ENCODE measurements at places on chromosomes 2 and 18. TPM values are rescaled to one million over a fixed set of nuclear protein-coding genes. Genes with fewer than 3 reads are reported as not detected.

GRCh38 chr2:88545118-88545517 lies 82.1 kb downstream of the EIF2AK3 start:
- peak; percentile 61 for DNase-seq

DNA sequence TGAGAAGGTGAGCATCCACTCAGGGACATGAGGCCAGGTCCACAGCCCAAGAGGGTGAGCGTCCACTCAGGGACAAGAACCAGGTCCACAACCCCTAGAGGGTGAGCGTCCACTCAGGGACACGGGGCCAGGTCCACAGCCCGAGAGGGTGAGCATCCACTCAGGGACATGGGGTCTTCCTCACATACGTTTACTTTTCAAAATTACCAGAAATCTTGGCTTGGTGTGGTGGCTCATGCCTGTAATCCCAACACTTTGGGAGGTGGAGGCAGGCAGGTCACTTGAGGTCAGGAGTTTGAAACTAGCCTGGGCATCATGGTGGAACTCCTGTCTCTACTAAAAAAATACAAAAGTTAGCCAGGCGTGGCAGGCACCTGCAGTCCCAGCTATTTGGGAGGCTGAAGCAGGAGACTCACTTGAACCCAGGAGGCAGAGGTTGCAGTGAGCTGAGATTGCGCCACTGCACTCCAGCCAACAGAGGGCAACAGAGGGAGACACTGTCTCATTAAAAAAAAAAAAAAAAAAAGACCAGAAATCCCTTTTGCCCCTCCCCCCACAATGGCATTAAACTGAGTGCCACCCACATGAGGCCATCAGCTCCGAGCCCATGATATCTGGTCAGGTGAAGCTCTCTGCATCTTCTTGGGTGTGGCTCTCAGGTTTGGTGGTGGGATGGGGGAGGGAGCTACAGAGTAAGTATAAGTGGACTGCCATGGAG lies 9.0 kb upstream of the MBP start:
- no peak for DNase-seq

GRCh38 chr2:101974663-101975062 lies 17.1 kb upstream of the IL1R2 start:
- DNase-seq, result no peak

DNA sequence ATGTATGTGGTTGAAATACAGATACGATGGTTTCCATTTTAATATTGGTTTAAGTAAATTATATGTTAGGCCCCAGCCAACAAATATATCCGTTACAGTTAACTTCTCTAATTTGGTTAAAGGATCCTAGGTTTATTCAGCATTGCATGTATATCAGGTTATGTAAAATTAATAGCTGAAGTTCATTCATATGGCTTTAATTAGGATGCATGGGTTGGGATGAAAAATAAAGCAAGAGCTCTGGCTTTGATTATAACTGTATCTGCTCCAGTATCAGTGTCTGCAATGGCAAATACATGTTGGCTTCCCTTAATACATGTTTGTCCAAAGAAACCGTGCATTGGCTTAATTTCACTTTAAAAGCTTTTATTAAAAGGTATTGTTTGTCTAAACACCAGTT lies 435.7 kb upstream of the SETBP1 start:
- no peak for DNase-seq

- no peak for DNase-seq
These were observed 46.4 kb downstream of the TIMM21 start for GRCh38 chr18:74194691-74195090.

- DNase-seq, result no peak
These were observed 87.9 kb upstream of the LRRTM1 start for GRCh38 chr2:80392441-80392840.

DNA sequence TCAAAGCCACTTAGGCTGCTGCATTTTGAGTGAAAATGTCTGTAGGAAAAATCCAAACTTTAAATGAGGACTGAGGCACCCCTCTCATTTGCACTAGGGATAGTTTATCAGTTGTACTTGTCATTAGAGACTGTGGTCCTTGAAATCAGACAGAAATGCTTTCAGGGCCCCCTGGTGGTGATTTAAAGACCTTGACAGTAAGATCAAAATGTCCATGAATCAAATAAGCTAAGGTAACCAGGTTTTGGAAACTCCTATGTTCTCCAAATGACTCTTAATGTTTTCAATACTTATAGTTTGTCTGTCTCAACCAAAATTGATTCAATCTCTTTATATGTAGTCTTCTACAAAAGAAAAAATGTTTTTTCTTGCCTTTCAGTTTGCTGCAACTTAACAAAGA lies 28.8 kb upstream of the DDX18 start:
- DNase-seq, result peak; percentile 67

AQP12A gene
- not detected for total RNA-seq

SLC11A1 gene
- 0.09 TPM for total RNA-seq

CCBE1 gene
- not detected for total RNA-seq

MTX2 gene
- total RNA-seq, result 31.1 TPM

SCN2A gene
- 0.79 TPM for total RNA-seq

CPO gene
- total RNA-seq, result not detected
